Cardiac fibroblast (primary cell): ENCODE measurements at places on chromosomes 7 and 10.

DNA sequence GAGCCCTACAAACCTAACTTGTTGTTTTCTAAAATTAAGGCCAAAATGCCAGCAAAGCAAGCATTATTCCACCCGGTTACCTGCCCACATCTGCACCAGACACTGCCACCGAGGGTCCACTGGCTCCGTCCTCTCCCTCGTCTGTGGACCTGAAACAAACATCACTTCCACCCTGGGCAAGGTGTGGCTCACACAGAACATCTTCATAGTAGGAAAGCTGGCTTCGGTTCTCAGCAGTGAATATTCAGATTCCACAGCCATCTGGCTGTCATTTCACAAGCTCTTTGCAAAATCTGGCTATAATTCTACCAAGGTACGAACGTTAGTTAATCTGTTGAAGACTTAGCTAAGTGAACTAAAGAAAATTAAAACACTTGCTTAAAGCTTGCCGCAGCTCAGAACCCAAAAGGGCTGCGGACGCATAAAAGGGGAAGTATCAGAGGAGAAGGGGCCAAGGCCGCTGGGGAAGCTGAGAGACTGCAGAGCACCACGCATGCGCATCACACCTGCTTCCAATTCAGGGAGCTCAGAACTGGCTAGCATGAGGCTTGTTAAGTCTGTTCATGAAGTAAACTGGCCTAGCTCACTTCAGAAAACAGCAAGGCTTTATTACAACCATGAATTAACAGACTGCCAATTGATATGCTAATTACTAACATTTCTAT is 46.1 kb downstream of the PTPRN2 start:
- DNase-seq, result no peak

GRCh38 chr10:29698773-29699490 is 64.2 kb upstream of the SVIL start:
- no peak for DNase-seq

GRCh38 chr10:8752146-8752843 is 697.8 kb downstream of the GATA3 start:
- no peak for DNase-seq

GRCh38 chr7:22115689-22116088 is 170.0 kb upstream of the CDCA7L start:
- no peak for DNase-seq

- DNase-seq, result no peak
Measured at GRCh38 chr7:158738841-158739240, 34.2 kb upstream of the NCAPG2 start.

DNA sequence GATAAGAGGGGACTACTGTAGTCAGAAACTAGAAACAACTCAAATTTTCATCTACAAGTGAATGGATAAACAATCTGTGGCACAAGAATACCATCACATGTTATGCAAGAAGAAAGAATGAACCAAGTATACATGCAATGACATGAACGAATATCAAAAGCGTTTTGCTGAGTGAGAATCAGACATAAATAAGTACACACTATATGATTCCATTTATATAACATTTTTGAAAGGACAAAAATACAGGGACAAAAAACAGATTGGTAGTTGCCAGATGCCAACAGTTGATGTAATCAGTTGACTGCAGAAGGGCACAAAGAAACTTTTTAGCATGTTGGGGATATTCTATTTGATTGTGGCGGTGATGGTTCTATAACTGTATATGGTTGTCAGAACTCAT is 33.6 kb downstream of the CTNNA3 start:
- no peak for DNase-seq

DNA sequence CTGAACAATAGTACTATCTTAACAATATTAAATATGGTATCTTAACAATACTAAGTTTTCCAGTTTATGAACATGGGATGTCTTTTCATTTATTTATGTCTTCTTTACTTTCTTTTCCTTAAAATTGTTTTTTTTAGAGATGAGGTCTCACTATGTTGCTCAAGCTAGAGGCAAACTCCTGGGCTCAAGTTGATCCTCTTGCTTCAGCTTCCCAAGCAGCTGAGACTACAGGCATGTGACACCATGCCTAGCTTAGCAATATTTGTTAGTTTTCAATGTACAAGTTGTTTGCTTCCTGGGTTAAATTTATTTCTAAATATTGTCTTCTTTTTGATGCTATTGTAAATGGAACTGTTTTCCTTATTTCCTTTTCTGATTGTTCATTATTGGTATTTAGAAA is 16.9 kb downstream of the CDH23 start:
- DNase-seq, result no peak

GRCh38 chr7:142882338-142882678 is 3.2 kb downstream of the TRPV6 start:
- DNase-seq, result no peak

- no peak for DNase-seq
Measured at GRCh38 chr10:109933984-109934565, 10.8 kb upstream of the XPNPEP1 start.
